Fibroblast of lung (primary cell): ENCODE measurements at places on chromosomes 7 and 10. TPM values are rescaled to one million over a fixed set of nuclear protein-coding genes. Genes with fewer than 3 reads are reported as not detected.

DNA sequence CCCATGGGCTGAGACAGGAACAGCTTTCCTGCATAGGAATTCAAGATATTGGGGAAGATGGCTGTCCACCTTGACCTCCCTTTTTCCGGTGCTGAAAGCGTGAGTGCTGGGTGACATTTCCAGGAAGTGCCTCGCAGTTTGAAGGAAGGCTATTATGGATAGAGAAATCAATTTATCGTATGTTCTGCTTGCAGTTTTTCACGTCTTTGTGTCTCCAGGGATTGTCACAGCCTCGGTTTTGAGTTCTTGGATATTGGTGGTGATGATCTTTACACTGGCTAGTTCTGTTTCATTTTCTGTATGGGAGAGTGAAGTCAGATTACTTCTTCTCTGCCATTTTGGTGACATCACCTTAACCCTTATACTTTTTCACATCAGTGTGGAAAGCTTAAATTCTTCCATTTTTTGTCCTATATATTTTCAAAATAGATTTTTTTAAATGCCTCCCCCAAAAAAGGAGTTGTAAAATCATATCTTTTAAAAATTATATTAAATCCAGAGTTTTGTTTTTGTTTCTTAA is 102.5 kb upstream of the APBB1IP start:
- no peak for DNase-seq

GRCh38 chr7:101754424-101755159 is 62.8 kb upstream of the CUX1 start:
- DNase-seq = peak; percentile 54

GRCh38 chr7:83976302-83976701 is 218.3 kb downstream of the SEMA3A start:
- DNase-seq = peak; percentile 10

GRCh38 chr7:30304177-30304884 is 19.9 kb downstream of the ZNRF2 start:
- no peak for DNase-seq

DNA sequence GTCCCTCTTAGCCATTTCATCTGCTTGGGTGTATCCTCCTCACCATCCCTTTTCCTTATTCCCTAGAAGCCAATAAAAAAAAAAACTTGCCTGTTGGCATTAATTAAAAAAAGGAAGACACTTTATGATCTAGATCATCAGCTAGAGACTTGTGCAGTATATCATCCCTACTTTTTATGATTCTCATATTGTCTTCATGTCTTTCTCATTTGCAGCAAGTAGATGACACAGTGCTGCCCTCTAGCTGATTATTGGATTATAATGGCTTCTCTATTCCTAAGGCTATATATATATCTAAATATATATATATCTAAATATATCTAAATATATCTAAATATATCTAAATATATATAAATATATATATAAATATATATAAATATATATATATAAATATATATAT is 272.4 kb upstream of the LRGUK start:
- peak; percentile 50 for DNase-seq

- no peak for DNase-seq
Observed at GRCh38 chr10:1737222-1738061, at the start of gene ADARB2. Gene ADARB2, minus strand, starts transcription at chr10:1737525.

- DNase-seq = no peak
Observed at GRCh38 chr7:107944411-107945169, 53.6 kb downstream of the DLD start.

- no peak for DNase-seq
Observed at GRCh38 chr10:69620625-69621024, 9.4 kb upstream of the FAM241B start.

GRCh38 chr10:45553155-45553554 is 119.4 kb downstream of the ZFAND4 start:
- no peak for DNase-seq

DNA sequence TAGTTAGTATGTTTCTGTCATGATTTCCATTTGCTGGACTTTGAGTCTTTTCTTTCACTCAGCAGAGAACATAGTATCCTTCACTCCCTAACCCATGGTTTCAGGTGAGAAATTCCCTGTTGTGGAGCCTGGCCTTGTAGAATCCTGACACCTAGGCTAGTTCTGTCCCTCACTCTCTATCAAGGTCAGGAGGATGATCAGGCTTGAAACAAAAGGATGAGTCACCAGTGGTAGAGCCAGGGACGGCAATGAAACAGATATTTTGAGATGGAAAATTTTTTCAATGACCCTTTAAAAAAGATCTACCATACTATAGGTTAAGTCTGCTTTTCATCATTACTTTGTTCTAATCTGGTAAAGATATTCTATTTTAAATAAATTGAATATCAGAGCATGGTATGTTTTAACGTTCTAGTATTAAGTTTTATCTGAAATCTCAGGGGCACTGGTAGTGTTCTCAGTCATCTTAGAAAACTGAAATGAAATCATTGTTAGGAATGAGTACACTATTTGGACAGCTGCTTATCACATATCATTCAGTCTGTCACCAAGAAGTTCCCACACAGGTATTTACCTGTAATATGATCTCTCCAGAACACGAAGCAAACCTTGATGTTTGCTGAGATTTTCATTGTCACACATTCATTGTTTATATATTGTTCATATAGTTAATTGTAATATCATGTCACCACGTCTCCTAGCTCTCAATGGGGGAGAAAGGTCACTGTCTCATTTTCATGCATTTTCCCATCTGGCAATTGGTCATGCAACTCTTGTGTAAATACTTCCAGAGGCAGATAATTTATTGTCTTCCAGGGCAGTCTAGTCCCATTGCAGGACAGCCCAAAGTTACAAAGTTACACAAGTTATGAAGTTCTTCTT is 299.9 kb upstream of the LRRTM3 start:
- no peak for DNase-seq

CFAP46 gene
- total RNA-seq = 0.26 and 0.66 TPM in 2 replicates

- peak; percentile 69 for DNase-seq
Observed at GRCh38 chr7:112985377-112985987, 101.1 kb downstream of the GPR85 start.

IFIT2 gene
- total RNA-seq = 11.6 and 21.6 TPM in 2 replicates

GRCh38 chr10:68082872-68083271 is 7.8 kb upstream of the HERC4 start:
- peak; percentile 41 for DNase-seq

DNA sequence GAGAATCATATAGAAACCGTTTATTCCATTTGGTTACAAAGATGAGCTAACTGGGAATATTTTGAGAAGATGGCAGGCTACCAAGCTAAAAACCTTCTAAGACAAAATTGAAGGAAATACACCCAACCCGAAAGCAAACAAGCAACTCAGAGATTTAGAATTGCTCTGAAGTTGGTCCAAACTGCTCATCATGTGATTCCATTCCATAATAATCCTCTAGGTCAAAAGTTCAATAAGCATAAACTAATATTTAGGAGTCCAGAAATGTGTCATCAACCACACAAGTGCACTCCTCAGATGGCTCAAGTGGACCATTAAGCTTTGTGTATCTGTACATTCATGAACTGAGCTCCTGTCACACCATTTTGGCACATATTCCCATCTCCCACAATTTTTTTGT is 28.7 kb downstream of the DGKI start:
- peak; percentile 73 for DNase-seq
